ENCODE measurements at places on chromosomes 1 and 21.

DNA sequence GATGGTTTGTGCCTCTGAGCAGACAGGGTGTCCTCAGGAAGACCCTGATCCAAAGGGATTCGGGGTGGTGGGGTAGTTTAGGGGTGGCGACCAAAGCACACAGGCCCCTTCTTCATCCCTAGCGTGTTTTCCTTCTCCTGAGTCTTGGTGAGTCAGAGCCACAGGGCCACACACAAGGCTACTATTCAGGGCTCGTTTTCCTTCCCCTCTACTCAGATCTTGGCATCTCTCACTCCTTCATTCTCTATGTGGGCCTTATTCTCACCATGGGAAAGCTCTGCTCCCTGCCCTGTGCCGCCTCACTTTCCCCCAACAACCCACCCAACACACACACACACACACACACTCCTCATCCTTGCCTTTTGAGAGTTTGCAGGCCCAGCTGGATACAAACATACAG lies 43.6 kb upstream of the WNT2B start:
- peak; percentile 22 for DNase-seq

- no peak for DNase-seq
Observed at GRCh38 chr1:7940034-7940433, 605 bp downstream of the TNFRSF9 start.

GRCh38 chr1:230340526-230341161 lies 85.5 kb downstream of the PGBD5 start:
- no peak for DNase-seq

GRCh38 chr1:67224856-67225255 lies 58.6 kb downstream of the IL23R start:
- DNase-seq = peak; percentile 51

GRCh38 chr1:190353538-190354101 lies 124.0 kb downstream of the BRINP3 start:
- no peak for DNase-seq

- DNase-seq = peak; percentile 42
Observed at GRCh38 chr1:3251807-3252428, 182.9 kb downstream of the PRDM16 start.

DNA sequence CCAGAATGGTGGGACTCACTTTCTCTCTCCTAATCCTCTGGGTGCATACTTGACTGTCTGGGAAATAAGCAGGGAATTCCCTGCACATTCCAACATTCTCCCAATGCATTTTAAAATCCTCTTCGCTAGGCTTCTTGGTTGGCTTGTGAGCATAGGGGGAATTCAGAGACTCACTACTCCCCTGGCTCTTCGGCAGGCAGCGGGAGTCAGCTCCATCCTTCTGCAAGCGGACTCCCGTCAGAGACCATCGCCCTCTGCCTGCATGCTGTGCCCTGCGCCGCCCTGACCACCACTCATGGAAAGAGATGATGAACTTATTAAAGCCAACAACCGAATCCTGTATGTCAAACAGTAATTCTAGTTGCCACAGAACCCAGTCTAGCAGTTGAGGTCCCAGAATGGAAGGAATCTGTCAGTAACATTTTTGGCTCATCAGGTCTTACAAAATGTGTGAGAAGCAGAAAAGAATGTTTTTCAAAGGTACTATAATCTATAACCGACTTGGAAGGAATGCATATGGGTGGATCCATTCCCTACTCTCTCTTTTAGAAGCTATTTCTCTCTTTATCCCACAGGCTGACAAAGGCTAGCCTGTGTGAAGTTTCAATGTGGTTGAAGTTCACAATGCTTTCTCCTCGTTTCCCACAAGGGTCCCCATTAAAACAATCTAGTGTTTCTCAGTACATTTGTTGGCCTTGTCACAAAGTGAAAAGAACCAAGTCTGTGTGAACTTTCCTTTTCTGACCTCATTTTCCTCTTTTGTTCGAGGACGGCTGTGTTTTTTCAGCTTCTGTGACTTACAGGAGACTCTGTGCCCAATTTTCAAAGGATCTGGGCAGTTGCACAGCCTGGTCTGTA lies 119.1 kb upstream of the ADAR start:
- peak; percentile 53 for DNase-seq

- DNase-seq = no peak
Observed at GRCh38 chr1:12454406-12455391, 163.3 kb downstream of the DHRS3 start.

GRCh38 chr1:145846201-145846612 lies 777 bp downstream of the NUDT17 start:
- DNase-seq = peak; percentile 61

- DNase-seq = no peak
Observed at GRCh38 chr1:188857526-188858087, 1620.1 kb downstream of the BRINP3 start.

GRCh38 chr1:22711071-22711470 lies 432 bp downstream of the EPHB2 start:
- DNase-seq = peak; percentile 41

DNA sequence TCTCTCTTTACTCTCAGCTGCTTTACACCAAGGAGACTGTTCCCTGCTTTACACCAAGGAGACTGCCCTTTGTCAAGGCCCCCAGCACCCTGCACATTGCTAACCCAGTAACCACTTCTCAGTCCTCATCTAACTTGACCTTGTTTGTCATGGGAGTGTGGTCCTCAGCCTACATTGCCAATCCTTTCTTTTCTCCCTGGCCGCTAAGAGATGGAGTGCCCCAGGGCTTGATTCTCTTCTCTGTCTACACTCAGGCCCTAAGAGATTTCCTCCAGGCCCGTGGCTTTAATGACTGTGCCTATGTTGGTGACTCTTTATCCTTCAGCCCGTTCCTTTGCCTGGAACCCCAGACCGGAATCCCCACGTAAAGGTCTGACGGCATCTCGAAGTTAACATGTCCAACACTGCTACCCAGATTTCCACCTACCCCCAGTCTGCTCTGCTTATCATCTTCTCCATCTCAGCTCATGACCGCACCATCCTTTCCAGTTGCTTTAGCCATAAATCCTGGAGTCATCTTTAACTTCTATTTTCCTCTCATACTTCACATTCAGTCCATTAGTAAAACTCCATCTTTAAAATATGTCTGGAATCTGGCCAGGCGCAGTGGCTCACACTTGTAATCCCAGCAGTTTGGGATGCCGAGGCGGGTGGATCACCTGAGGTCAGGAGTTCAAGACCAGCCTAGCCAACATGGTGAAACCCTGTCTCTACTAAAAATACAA lies 9.5 kb upstream of the SEMA4A start:
- no peak for DNase-seq

- peak; percentile 27 for DNase-seq
Observed at GRCh38 chr1:57854436-57854835, 430.6 kb upstream of the DAB1 start.

- no peak for DNase-seq
Observed at GRCh38 chr21:25916226-25916625, 181.5 kb downstream of the GABPA start.

DNA sequence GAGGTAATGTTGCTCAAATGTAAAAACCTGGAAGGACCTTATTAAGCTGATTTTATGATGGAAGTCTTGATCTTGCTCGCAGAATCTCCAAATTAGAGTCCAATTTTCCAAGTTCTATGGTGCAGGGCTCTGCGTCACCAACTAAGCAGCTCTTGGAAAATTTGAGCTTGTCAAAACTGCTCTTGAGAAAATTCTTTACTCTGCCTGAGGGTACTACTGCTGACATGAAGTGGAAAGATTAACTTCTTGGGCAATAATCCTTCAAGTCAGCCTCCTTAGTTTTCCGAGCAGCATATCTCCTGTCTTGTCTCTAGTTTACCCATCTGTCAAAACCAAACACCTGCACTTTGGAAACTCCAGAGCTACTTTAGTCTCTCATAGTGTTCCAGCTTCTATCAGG lies 293.7 kb downstream of the KCTD3 start:
- DNase-seq = no peak

DNA sequence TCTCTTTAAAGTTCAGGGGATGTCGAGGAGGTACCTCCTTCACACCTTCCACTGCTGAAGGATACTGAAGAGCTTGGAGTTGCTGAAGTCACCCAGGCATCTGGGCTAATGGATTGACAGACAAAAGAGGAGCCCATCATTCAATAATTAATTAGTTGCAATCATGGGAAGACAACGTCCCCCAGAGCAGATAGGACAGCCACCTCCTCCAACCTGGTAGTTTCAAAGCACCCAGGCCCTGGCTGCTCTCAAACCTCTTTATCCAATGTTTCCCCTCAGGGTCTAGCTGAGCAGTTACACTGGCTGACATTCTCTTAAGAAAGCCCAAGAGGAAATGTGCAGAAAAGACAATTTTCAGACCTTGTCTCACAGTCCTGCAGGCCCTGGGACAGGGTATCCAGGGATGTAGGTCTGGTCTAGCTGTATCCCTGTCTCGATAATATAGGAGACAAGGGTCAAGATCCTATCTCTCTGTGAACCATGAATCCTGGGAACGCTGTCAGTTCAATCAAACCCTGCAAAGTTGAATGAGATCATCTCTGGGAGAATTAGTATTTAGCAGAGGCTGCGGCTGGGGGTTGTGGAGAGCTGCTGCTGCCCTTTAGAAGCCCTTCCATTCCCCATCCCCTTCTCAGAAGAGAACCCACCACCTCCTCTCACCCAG lies 1.1 kb downstream of the TSPAN2 start:
- DNase-seq = no peak

DNA sequence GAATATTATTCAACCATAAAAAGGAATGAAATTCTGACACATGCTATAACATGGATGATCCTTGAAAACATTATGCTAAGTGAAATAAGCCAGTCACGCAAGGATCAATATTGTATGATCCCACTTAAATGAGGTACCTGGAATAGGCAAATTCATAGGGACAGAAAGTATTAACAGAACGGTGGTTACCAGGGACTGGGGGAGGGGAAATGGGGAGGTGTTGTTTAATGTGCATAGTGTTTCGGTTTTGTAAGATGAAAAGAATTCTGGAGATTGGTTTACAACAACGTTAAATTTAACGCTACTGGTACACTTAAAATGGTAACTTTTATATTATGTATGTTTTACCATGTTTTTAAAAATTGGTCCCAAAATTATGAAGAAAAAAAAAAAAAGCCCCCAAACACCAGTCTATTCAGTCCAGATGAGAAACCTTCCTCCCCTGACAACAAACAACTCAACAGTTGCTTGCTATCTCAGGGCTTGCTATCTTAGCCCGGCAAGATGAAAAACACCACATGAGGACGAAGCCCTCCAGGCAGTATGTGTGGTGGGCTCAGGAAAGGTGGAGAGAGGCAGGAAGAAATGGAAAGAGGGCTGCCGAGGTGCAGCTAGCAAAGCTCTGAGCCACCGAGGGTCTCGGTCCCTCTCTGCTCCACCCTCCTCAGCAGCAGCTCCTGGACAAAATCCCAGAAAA lies 8.5 kb downstream of the NUAK2 start:
- DNase-seq = no peak

DNA sequence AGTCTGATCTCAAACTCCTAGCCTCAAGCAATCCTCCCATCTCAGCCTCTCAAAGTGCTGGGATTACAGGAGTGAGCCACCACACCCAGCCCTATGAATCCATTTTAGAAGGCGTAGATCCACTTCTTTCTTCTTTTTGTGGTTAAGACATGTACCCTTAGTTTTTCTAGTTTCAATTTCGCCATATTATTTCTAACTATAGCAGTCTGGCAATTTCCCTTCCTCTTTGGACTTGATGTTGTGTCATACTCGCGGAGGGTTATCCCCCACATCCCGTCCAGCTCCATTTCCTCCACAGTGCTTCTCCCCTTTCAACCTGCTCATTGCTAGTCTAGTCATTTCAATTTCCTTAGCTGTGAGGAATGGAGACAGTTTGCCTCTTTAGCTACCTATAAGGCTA lies 5.2 kb upstream of the LRRC8D start:
- no peak for DNase-seq

GRCh38 chr1:198842686-198843085 lies 203.8 kb downstream of the PTPRC start:
- no peak for DNase-seq

DNA sequence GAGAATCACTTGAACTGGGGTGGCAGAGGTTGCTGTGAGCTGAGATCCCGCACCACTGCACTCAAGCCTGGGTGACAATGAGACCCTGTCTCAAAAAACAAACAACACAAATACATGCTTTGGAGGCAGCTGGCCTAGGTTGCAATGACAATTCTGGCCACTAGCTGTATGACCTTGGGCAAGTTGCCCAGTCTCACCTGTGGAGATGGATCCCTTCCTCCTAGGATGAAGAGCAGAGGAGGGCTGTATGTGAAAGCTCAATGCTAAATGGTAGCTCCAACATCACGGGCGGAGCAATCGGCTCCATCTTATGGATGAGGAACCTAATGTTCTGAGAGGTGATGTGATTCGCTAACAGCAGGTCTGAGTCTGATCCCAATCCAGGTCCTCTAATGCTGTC lies 20.6 kb downstream of the ADORA1 start:
- no peak for DNase-seq

GRCh38 chr1:176949033-176949662 lies 215.4 kb downstream of the ASTN1 start:
- peak; percentile 62 for DNase-seq

DNA sequence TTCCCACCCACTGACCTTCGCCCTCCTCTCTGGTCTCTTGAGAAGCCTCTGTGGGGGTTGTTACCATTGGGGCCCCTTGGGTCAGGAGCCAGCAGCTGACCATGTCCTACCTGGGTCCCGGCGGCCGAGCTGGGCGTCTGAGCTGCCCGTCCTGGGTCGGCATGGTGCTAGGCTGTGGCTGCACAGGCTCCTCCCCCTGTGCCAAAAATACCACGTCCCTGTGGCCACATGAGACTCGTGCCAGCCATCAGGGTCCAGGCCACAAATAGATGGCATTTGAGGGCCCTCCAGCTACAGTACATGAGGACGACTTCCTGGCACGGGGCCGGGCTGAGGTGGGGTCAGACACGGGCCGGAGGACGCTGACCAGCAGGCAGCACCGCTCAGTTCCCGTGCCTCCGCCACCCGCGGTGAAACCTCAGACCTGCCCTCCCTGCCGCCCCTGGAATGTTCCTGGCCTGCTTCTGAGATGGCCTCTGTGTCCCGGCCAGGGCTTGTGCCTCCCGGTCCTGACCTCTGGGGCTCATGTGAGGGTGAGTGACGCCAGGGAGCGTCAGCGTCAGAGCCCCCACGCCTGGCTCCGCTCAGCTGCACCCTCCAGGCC lies at the start of gene PERM1:
Gene PERM1, minus strand, starts transcription at position 139 of the 604 bp plus-strand sequence. CDS start 1,064 bp downstream, outside the sequence.
- DNase-seq = no peak

GRCh38 chr1:186888367-186888766 lies 59.6 kb downstream of the PLA2G4A start:
- DNase-seq = no peak
